ELF-1 (cell line): ENCODE measurements at places on chromosomes 7 and 10.

DNA sequence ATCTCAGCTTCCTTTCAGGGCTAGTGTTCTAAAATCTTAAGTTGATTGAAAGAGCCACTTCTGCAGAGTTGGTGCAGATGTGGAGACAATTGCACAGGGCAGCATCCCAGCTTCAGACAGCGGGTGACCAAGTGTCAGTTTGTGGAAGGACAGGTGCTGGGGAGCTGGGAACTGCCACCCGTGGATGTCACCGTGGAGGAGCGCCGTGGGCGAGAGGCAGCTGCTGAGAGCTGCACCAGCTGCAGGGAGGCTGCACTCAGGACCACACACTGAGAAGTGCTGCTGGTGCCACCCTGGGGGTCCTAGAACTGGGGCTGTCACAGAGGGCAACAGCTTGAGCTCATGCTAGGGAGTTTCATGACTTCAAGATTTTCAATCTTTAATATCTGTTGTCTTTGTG is 543.0 kb upstream of the FZD8 start:
- DNase-seq, result no peak

- DNase-seq, result no peak
Measured at GRCh38 chr7:6284055-6284400, 11.6 kb upstream of the CYTH3 start.

DNA sequence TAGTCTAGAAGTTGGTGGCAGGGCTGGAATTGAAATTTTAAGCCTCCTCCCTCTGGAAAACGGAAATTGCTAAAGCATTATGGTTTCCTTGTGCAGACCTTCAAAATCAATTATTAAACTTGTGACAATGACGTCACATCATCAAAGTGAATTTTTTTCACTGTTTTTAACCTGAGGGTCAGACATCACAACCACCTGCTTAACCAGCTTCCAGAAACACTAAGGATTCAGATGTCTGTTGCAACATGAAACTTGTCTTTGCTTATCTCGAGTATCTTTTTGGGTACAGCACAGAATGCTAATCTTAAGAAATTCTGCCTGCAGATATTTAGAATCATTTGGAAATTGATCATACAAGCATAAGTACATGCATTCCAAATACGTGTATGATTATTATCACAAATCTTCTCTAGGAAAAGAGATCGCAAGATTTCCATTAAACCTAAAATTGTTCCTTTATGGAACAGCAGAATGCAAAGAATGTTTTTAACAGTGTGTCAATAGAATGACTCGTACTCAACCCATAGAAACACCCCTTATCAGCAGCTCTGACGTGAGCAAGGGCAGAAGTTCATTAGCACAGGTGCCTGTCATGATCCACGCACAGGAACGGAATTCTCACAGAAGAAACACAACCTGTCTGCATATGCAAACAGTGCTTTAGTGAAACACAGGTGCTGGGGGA is 4.1 kb upstream of the GTPBP4 start:
- no peak for DNase-seq

- no peak for DNase-seq
Measured at GRCh38 chr7:128108641-128109423, 77.6 kb upstream of the LRRC4 start.

DNA sequence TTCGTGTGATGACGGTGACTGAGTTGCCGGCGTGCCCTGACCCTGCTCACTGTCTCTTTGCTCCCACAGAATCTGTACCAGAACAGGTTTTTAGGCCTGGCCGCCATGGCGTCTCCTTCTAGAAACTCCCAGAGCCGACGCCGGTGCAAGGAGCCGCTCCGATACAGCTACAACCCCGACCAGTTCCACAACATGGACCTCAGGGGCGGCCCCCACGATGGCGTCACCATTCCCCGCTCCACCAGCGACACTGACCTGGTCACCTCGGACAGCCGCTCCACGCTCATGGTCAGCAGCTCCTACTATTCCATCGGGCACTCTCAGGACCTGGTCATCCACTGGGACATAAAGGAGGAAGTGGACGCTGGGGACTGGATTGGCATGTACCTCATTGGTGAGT is 199.2 kb downstream of the HECW1 start:
- no peak for DNase-seq

- no peak for DNase-seq
Measured at GRCh38 chr10:103951942-103952341, 15.0 kb upstream of the SLK start.

- peak; percentile 67 for DNase-seq
Measured at GRCh38 chr7:104979167-104979841, 34.7 kb upstream of the KMT2E start.

DNA sequence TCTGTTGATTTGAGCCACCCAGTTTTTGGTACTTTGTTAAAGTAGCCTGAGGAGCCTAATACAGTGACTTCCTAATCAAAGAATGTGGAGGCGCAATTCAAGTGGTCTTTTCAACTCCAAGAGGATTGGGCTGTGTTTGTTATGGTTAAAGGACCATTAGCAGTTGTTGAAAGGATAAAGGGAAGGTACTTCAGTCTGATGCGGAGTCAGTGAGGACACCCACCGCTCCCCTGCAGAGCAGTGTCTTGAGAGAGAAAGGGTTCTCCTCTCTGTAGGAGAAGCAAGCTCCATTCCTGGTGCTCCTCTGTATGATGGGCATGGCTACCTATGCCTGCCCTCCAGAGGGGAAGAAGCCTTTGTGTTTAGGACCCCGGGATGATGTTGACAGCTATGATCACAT is 590.6 kb upstream of the C7orf33 start:
- peak; percentile 46 for DNase-seq

GRCh38 chr7:81492910-81493309 is 276.9 kb downstream of the HGF start:
- DNase-seq, result no peak

DNA sequence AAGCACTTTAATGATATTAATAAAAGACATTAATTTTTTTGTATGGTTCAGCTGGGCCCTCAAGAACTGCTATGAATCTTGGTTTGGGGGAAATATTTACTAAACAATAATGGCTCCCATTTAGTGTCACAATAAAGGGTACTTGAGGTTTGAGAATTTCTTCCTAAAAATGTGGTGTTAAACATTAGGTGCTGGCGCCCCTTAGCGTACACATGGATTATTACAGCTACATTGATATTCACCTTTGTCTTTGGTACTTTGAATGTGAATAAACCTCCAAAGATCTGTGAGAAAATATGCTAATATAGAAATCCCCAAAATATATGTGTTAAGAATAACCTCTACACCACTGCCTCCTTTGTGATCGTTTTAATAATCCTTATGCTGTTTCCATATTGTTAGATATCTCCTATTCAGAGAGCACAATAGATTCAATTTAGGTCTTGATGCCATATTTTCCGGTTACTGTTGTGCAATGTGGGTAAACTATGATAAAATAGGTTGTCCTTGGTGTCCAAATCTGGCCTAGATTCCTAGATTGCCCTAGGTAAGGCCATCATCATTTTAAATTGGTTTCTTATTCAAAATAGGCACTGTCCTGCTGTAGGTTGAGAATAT is 161.8 kb upstream of the CACNA2D1 start:
- DNase-seq, result no peak

- DNase-seq, result no peak
Measured at GRCh38 chr7:8115547-8116402, 146.2 kb downstream of the ICA1 start.

GRCh38 chr10:53153831-53154230 is 381.2 kb upstream of the MBL2 start:
- DNase-seq, result no peak

- DNase-seq, result no peak
Measured at GRCh38 chr10:70067586-70067985, 14.9 kb downstream of the MACROH2A2 start.

GRCh38 chr10:85642421-85643170 is 724.0 kb downstream of the GRID1 start:
- DNase-seq, result peak; percentile 46

DNA sequence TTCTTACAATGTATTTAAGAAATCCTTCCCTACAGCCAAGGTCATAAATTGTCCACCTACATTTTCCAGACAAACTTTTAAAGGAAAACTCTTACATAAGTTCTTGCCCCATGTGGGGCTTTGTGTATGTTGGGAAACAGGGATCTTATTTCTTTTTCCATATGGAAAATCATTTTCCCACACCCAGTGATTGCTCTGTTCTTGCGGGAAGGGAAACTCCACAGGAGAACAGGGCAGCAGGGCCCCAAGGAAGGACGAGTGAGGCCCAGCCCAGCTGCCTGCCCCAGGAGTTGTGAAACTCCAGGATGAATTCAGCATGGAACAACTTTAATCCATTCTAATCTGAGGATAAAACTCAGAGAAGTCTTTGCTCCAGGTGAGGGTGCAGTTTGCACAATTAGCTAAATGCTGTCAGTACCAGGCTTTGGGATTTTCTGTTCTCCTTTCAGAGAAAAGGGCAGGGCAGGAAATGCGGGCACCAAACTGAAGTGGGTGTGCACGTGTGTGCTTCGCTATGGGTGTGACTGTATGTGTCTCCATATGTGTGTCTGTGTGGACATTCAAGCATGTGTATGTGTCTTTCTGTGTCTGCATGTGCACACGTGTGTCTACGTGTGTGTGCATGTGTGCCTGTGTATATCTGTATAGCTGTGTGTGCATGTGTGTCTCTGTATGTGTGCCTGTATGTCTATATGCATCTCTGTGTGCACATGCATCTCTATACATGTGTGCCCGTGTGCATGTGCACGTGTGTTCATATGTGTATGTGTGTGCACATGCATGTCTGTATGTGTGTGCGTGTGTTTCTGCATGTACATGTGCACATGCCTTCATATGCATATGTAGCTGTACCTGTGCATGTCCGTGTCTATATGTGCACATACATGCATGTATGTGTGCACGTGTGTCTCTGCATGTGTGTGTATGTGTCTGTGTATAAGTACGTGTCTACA is 102.0 kb upstream of the FAM20C start:
- DNase-seq, result no peak

DNA sequence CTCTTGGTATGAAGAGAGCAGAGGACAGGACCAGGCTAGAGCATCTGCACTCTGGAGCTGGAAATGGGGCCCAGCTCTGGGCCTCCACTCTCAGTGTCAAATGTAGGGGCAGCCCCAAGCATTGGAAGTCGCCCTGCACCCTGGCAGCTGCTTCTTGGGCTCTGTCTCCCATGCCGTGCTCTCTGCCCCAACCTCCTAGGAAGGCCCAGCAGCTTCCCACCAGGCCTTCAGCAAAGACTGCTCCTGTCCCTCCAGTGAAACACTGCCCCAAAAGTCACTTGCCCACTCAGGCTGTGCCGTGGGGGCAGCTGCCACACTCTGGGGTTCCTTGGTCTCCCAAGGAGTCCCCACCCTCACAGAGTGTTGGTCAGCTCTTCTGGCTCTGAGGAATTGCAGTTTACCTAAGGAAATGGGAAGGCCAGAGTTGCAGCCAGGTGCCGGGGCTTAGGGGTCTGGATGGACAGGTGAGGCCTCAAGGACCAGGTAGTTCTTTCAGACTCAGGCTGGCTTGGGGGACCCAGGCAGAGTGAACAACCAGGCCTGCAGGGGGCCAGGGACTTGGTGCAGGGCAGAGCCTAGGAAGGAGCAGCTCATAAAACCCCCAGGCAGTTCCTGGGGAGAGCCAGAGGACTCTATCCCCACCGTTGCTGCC is 9.4 kb upstream of the OPN4 start:
- no peak for DNase-seq

DNA sequence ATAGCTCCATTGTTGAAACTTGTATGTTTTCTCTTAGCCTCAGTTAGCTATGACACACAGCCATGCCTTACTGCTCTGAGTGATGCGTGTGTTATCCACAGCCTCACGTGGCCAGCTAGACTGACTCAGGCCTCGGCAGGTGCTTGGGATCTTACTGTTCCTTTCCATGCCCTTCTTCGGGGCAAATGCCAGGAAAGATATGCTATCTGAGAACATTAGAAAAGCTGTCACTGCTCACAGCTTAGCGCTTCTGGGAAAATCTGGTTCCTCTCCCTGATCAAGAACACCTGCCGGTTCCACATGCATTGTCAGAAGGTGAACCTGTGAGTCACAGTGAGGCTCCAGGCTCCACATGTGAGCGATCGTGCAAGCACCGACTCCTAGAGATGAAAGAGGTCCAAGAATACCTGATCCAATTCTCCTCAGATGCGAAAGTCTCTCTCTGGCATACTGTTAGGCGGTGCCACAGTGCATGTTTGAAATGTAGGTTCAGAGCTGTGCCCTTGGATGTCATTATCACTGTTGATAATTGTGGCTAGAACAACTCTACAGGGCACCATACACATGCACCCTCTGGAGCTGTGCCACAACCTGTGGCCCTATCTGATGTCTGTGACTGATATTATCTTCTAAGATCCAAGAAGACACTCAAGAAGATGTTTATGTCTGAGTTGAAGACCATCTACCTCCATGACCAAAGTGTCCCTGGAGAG is 247.8 kb upstream of the IGFBP3 start:
- DNase-seq, result no peak

DNA sequence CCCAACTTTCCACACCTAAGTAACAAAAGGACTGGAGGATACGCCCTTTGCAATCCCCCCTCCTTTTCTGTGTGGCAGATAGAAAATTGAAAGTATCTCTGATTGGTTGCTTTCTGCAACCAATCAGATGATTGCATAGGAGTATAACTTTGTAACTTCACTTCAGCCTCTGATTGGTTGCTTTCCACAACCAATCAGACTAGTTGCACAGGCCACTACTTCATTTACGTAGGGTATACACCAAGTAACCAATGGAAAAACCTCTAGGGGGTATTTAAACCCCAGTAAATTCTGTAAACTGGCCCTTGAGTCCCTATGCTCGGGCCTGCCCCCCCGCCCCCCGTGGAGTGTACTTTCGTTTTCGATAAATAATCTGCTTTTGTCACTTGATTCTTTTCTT is 1080.4 kb downstream of the CNTNAP2 start:
- DNase-seq, result no peak

DNA sequence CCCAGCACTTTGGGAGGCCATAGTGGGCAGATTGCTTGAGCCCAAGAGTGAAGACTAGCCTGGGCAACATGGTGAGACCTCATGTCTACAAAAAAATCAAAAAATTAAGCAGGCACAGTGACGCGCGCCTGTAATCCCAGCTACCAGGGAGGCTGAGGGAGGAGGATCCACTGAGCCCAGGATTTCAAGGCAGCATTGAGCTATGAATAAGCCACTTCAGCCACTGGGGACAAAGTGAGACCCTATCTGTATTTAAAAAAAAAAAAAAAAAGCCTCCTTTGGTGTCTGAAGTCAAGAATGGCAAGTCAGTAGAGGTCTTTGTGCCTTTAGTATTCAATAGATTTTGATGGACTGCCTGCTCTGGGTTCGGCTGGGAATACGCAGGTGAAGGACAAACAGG is 85.7 kb downstream of the RALA start:
- no peak for DNase-seq

- no peak for DNase-seq
Measured at GRCh38 chr7:7978860-7979259, 10.3 kb downstream of the GLCCI1 start.

DNA sequence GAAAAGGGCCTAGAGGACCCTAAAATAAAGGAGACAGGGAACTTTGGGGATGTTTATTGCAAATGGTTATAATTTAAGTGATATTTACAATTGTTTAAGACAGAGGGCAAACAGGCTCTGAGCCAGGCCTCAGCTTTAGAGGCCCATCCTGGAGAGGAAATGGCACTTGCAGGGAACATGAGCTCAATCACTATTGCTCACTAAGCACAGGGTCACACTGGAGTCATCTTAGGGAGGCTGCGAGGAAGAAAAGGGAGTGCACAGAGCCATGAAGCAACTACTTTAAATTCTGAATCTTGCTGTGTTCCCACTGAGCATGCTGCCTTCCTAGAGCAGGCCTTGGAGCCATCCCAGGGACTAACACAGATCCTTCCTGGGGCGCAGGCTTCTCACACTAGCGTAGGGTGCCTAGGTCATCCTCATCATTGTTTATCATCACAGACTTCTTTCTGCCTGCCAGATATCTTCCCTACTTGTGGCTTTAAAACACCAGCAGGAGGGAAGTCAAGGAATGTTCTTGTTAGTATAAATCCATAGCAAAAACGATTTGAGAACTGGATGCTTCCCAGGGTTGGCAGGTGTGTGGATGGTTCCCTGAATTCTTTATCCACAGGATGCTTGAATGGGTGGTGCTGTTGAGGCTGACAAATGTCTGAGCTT is 12.7 kb upstream of the DNAJB12 start:
- DNase-seq, result no peak
